ENCODE measurements at places on chromosomes 11 and 22.

DNA sequence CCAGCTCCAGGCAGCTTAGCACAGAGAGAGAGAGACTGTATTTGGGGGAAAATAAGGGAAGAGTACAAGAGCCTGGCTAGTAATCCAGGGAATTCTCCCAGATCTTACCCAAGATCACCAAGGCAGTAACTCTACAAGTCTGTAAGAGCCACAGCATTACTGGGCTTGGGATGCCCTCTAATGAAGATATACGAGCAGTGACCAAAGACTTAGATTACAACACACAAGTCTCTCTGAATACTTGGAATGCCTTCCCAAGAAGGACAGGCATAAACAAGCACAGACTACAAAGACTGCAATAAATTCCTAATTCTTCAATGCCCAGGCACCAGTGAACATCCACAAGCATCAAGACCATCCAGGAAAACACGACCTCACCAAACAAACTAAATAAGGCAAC lies 17.7 kb downstream of the DNAJC24 start:
- no peak for DNase-seq

DNA sequence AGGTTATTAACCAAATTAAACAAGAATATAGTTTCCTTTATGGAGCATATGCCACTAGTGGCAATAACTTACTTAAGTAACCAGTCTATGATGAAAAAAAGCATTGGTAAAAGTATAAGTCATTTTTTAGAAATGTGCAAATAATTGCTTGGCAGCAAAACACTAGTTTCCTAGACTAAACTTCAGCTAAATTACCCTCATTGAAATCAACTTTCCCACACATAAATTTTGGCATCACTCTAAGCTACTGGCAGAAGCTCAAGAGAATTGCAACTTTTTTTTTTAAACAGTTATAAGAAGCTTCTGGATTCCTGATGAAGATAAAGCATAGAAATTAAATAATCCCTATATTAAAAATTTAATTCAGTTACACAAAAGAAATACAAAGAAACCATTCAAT lies 12.5 kb downstream of the CCDC34 start:
- DNase-seq, result no peak

DNA sequence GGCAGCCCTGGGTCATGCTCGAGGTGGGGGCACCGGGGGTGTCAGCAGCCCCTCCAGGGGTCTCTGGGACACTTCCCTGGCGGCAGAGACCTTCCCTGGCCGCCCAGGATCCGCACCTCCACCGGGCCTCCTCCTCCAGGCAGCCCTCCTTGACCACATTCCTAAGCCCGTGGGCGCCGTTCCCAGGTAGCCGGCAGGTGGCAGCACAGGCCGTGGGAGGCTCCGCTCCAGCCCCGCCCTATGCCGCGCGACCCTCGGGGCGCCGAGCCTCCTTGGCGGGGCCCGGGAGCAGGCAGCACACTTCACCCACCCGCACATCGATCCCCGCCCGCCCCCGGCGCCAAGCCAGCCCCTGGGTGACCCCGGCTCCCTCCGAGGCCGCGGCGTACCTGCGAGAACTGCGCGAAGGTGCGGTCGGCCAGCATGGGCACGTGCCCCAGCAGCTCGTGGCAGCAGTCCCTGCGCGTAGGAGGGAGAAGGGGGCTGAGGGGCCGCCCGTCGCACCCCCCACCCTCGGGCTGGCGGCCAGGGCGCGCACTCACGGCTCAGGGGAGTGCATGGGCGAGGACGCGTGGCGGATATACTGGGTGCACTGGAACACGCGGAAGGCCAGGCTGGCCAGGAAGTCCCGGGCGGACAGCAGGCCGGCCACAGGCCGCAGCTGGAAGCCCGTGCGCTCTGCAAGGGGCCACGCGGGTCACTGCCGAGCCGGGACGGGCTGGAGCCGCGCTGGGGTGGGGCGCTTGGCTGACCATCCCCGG lies 5.3 kb upstream of the INS start:
- DNase-seq, result peak; percentile 44

DNA sequence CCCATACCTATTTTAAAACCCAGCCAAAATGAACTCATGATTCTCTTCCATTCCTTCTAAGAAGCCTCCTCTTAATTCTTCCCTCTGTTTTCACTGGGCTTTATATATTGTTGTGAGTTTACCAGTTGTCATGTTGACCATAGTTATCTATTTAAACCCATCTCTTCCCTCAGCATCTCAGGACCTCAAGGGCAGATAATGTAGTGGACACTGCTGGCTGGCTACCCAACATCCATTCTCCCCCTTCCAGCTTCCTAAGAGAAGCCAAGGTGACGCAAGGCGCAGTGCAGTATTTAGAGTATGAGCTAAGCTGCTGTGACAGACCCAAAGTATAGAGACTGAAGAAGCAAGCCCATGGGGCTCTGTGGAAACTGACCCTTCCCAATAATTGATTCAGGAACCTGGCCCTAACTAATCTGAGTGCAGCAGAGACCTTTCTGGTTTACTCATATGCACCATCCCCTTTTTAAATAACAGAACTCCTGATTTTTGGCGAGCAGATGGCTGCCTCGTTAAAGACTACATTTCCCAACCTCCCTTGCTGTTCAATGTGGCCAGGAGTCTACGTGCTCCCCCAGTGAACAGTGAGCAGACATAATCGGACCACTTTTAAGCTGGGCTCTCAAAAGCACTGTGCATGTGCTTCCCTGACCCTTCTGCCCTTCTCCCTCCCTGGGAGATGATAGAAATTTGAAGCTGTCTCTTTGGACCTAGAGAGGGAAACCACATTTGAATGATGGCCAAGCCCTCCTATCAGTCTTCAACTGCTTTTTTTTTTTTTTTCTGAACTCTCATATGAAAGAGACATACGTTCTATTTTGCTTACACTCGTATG lies 28.1 kb upstream of the CREB3L1 start:
- DNase-seq, result no peak

- DNase-seq, result no peak
Observed at GRCh38 chr11:88544656-88545280, 207.2 kb upstream of the CTSC start.
